ENCODE measurements at places on chromosomes 6 and 20. TPM values are rescaled to one million over a fixed set of nuclear protein-coding genes. Genes with fewer than 3 reads are reported as not detected.

- peak; percentile 66 for DNase-seq
These were observed 243.5 kb downstream of the GMPR start for GRCh38 chr6:16481697-16482399.

- DNase-seq = no peak
These were observed 21.9 kb downstream of the TRERF1 start for GRCh38 chr6:42429836-42430235.

DNA sequence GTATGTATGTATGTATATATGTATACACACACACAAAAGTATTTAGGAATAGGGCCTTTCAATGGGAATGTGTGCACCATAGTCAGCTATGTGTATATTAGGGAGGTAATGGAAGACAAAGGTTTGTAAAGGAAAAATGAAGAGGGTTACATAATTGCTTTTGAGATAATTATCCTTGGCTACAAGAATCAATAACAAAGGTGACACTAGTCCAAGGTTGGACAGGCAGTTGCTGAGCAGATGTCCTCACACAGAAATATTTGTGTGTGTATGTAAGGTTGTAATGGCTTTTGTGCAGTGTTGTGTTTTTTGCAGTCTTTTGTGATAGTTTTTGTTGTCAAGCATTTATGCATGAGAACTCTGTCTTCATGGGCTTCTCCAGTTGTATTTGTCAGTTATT is 157.9 kb upstream of the MARCKS start:
- no peak for DNase-seq

- no peak for DNase-seq
These were observed 143.8 kb downstream of the UNC5CL start for GRCh38 chr6:40894962-40895799.

DNA sequence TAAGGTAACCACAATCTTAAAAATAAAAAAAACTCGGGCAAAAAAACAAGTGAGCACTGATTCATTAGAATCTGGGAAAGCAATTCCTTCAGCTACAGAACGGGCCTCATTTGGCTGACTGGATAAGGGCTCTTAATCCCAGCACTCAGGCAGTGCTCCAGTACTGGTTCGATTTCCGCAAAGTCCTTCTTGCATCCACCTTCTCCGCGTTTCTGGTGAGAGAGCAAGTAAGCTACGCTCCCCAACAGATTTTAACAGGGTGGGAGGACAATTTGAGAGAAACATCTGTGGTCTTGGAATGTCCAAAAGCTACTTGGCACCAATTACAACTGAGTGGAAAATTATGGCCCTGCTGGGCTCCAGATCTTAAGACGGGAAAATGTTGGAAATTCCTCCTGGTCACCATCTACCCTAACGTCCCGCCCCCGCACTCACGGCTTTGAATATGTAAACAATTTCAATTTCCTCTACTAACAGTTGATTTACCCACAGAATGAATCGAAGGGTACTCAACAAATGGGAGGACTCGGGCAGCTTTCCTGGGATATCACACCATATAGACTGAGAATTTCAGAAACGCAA is 18.1 kb upstream of the ZSCAN9 start:
- DNase-seq = no peak

DNA sequence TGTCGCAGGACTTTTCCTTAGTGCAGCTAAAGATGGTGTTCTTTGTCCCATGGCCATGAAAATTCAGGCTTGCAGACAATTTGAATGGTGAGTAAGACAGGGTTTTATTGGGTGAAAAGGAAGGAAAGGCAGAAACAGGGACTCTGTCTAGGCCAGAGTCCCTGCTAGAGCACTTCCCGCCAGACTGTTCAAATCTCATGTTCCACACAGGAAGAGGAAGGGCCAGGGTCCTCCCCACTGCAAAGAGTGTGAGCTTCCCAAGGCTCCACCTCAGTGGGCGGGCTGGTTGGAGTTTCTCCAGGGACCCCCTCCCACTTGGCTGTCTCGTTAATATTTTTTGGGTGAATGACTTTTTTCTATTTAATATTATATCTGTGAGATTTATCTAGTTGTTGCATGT is 29.0 kb downstream of the COL19A1 start:
- DNase-seq = no peak

- no peak for DNase-seq
These were observed 118.6 kb upstream of the UST start for GRCh38 chr6:148628251-148628650.

DNA sequence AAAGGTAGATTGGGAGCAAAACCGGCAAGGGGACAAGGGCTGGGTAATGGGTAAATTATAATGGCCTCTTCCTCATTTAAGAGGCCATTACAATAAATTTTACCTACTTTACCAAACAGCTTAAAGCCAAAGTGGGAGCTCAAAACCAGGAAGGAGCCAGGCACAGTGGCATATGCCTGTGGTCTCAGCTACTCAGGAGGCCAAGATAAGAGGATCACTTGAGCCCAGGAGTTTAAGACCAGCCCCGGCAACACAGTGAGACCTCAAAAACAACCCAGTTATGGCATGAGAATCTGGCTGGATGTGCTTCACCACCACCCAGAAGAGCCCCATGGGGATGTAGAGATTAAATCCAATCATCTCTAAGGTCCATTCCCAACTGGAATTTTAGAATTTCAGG is 52.9 kb upstream of the TAF8 start:
- no peak for DNase-seq

- DNase-seq = no peak
These were observed 266.5 kb downstream of the C6orf118 start for GRCh38 chr6:165042912-165043311.

DNA sequence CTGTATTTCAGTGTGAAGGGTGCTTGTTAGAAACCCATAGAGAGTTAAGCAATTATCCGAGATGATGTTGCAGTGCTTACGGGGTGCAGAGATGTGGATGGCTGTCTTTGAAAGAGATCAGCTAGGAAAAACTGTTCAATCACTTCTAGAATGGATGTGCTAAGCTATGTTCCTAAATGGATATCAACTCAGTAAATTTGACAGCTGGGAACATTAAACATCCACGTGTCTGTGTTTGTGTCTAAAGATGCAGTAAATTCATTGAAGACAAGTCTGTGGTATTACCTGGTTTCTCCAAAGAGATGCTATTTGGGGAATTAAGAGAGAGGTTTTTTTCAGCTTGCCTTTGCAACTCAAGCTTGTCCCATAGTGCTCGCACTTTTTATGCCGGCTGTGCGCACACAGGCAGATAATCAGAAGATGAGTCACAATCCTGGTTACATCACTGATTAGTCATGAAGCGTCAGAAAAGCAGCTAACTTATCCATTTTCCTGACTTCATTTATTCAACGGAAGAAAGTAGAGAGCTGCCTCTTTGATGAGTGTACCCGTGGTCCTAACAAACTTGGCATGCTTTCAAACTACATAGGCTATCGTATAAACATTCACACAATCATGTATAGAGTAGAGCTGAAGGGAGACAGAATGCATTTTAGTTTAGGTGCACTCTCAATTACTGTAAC is 691.7 kb upstream of the SLC35B3 start:
- no peak for DNase-seq

GRCh38 chr6:35780719-35781118 is at the start of gene CLPSL1:
CLPSL1 (plus strand) TSS chr6:35781019; CDS start chr6:35781111, 92 bp downstream.
- no peak for DNase-seq

GRCh38 chr20:61387204-61387953 is 135.3 kb downstream of the CDH4 start:
- no peak for DNase-seq

DNA sequence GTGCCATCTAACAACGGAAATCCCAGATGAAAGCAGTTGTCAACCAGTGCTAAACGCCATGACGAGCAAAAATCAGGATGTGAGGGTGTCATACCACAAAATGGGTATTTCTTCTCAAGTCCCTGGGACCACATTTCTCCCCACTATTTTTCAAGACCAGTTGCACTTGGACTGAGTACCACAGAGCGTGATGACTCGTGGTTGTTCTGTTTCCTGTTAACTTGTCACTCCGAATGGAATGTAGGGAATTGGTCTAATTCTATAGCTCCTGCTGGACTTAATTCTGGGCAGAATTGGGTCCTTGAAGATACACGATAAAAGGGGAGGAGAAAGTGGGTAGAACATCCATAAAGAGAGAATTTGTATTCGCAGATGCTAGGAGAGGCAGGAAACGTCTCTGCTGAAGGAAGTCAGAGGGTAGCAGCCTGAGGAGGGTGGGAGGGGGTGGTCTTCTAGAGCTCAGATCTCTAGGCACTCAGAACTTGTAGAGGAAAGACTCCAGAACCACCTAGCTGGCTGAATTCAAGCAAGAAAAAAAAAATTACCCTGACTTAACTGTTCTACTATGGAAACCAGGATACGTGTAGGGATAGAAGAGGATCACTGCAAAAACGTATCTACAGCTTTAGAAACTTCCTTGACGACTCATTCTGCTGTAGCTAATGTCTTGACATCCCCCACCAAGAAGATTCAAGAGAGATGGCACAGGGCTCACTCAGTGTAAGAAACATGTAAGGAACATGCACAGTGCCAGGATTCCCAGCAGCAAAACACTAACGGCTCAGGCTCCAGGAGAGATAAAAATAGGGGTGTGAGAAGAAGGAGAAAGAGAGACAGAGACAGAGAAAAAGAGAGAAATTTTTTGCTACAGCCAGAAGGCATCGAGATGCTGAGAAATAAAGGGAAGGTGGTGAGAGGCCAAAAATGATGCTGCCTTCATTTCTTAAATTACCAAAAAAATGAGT is 494.7 kb downstream of the CD83 start:
- no peak for DNase-seq

DNA sequence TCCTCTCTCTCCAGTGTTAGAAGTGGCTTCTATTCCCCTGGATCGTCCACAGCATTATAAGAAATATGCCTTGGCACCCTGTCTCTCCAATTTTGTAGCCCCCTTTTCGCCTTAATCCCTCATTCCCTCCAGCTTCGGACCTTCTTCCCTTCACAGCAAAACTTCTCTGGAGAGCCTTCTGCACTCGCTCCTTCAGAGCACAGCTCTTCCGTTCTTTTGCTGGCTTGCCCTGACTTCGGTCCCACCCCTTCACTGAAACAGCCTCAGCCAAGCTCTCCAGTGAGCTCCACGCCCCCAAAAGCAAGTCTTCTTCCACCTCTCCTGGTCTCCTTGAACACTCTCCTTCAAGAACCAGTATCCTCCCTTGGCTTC is 134.7 kb upstream of the RNF24 start:
- no peak for DNase-seq

DNA sequence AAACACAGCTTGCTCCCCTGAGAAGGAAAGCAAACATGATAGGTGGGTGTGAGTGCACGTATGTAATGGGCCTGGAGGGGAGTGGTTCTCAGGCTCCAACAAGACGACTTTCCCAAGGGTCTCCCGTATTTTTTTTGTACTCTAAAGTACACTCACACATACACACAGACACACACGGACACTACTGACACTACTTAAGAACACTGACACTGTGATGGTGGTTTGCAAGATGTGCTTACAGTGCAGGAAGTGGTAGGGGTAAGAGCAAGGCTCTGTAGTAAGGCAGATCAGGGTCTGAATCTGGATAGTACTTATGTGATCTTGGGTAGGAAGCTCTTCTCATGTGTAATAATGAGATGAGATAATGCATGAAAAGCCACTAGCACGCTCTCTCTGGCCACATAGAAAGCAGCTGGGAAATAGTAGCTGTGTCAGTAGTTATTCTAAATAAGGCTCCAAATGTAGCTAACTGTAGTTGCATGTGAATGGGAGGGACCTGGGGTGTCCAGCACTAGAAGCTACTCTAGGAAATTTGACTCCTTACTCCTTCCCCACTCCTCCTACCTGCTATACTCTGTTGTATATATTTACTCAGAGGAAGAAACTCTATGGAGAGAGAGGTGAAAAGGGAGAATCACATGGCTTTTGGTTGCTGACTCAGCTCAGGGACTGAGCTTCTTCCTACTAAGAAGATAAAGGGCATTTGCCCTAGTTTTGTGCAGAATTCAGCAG is 8.4 kb upstream of the ZBTB24 start:
- DNase-seq = peak; percentile 57

- no peak for DNase-seq
These were observed 272.2 kb downstream of the CDC5L start for GRCh38 chr6:44659726-44660125.

DNA sequence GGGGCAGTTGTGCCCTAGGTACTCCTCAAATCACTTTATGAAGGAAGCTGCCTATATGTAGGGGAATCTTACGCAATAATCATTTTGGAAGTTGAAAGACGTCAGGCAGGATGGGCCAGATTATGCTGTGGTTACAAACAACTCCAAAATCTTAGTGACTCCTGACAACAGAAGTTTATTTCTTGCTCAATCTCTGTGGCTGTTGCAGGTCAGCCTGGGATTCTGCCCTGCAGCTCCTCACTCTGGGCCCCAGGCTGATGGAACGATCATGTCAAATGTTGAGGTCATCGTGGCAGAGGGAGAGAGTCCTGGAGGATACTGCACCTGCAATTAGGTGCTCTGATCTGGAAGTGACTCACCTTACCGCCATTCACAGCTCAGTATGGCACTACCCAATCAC is 88.4 kb downstream of the ZDHHC14 start:
- DNase-seq = no peak

DNA sequence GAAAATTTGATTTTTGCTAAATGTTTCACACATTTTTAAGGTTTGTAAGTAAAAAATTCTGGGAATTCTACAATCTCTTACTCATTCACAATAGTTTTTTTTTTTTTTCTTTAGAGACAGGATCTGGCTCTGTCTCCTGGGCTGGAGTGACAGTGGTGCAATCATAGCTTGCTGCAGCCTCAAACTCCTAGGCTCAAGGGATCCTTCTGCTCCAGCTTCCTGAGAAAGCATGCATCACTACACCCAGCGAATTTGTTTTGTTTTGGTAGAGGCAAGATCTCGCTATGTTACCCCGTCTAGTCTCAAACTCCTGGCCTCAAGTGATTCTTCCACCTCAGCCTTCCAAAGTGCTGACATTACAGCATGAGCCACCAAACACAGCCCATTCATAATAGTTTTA is 232.8 kb downstream of the GJA1 start:
- no peak for DNase-seq

DNA sequence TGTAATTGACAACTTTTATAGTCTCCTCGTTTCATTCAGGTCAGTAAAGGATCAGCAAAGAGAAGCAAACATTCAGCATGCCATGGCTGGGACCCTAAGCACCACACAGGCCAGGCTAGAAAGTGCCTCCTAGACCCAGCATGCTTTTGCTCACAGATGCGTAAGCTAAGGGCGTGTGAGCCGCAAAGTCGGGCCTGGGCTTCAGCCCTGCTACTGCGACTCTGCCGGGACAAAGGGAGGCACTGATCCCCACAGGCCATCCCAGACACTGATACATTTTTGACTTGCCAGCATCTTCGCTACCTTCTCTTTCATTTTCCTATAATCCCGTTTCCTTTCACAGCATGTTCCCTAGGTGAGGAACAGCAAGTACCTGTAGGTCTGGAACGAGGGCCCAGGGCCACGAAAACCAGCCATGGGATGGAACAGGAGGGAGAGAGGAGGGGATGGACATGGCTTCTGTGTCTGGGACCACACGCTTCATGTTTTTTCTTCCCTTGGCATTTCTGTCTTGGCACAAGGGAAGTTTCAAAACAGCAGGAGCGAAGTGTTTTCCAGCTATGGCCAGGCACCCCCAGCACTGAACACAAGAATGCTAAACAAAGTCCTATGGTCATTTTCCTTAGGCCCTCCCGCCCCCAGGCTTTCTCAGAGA is 42.6 kb downstream of the IRF4 start:
- no peak for DNase-seq

The SNRPB2 gene
- 105 TPM for total RNA-seq

The MTFR2 gene
- total RNA-seq = 14.2 TPM

The OR2J3 gene
- total RNA-seq = not detected

The F13A1 gene
- 4.1 TPM for total RNA-seq
